ENCODE measurements at places on chromosomes 16 and 17.

DNA sequence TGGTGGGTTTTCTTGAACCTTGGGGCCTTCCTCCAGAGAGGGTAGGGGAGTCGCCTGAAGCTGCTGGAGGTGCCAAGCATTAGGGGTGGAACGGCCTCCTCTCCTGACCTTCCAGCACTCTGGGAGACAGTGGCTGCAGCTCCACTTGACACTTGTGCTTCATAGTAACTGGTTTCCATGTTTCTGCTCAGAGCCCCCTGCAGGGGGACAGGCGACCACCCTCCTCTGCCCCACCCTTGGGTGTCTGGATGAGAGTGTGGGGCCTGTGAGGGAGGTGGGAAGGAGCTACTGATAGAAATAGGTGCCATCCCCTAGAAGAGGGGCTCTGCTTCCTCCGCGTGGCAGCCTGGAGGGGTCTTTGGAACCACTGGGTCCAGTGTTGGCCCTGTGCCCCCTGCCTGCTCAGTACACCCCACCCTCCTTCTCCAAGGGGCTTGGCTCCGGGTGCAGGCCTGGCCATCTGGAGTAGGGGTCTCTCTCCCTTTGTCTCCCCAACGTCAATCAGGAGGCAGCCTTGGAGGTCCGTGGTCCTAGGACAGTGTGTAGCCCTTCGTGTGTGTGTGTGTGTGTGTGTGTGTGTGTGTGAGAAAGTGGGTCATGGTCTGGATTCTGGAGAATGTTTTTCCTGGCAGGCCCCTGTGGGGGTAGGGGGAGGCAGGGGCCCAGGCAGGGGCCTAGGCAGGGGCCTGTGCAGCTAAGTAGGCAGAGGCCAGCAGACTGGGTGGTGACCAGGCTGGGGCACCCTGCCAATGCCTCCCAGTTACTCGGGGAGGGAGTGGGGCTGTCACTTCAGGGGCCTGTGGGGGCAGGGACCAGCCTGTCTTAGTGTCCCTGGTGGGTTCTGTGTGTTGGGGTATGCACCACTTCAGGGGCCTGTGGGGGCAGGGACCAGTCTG is 4.9 kb downstream of the LASP1 start:
- DNase-seq = no peak

DNA sequence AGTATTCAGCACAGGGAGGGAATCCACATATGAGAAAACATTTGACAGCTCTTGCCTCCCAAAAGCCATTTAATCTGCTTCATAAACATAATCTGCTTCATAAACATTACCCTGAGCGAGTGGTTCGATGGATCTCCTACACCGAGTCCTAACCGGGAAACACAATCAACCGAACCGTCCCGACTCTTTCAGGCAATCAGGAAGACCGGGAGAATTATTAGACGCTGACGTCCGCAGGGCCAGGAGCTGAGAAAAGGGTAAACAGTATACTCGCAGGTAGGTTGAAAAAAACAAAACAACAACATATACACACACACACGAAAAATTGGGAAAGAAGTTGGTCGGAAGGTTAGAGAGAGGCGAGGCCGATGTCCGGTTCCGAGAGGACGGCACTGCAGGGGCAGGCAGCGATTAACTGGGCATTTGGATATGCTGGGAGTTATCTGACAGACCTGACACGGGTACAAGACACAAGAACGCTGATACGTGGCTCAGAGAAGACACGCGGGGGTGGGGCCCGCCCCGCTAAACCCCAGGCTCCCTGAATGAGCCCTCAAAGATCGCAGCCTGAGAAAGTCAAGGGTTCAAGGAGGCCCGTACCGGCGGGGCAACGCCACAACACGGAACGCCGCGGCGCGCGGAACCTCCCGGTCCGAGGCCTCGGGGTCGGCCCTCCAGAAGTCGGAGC is 585 bp downstream of the AP1G1 start:
- no peak for DNase-seq

GRCh38 chr17:28466001-28466400 is 7.4 kb upstream of the SLC13A2 start:
- DNase-seq = no peak

GRCh38 chr17:47884905-47885730 is 10.9 kb upstream of the SP2 start:
- no peak for DNase-seq

DNA sequence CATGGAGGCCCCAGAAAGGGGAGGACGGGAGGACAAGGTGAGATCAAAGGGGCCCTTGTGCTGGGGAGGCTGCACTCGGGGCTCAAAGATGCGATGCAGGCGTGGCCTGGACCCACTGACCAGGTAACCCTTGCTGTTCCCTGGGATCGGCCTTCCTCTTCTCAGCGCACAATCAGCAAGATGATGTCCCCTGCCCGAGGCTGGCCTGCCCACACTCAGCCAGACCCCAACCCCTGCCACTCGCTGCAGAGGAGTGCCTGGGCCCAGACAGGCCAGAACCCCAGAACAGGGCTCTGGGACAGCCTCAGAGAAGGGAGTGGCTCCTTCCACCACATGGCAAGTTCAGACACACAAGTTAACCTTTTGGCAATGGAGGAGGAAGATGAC is 14.8 kb downstream of the KIFC3 start:
- peak; percentile 28 for DNase-seq
